ENCODE measurements at places on chromosomes 12 and 14.

- no peak for DNase-seq
These were observed 28.8 kb downstream of the PAX9 start for GRCh38 chr14:36690311-36691040.

DNA sequence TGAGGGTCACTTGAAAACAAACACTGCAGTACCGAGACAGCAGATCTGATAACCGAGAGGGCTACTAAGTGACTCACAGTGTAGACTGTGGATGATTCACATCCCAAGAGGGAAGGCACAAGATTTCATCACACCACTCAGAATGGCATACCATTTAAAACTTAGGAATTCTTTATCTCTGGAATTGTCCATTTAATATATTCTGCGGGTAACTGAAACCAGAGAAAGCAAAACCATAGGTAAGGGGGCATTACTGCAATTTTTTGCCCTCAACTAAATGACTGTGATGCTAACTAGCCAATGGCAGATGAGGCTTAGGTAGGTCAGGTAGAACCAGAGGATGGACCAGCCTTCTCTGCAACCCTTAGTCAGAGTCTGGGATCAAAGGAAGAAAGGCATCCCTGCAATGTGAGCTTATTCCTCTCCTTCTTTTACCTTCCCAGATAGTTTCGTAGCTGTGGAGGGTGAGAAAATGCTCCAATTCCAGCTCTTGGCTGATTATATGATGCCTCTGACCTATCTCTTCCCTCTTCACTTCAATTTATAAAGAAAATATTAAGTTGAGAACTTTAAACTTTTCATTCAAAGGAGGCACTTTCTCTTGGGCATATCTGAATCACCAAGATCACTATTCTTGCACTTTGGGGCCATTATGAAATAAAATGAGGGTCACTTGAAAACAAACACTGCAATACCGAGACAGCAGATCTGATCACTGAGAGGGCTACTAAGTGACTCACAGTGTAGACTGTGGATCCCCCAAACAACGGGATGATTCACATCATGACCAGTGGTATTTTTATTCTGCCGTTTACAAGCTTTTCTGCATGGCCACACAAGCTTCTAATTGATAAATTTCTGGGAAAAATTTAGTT is 6.8 kb downstream of the ART4 start:
- no peak for DNase-seq

- no peak for DNase-seq
These were observed 20.8 kb downstream of the BCAT1 start for GRCh38 chr12:24928131-24928530.

- DNase-seq: no peak
These were observed 136.9 kb downstream of the FUT8 start for GRCh38 chr14:65549429-65549828.

DNA sequence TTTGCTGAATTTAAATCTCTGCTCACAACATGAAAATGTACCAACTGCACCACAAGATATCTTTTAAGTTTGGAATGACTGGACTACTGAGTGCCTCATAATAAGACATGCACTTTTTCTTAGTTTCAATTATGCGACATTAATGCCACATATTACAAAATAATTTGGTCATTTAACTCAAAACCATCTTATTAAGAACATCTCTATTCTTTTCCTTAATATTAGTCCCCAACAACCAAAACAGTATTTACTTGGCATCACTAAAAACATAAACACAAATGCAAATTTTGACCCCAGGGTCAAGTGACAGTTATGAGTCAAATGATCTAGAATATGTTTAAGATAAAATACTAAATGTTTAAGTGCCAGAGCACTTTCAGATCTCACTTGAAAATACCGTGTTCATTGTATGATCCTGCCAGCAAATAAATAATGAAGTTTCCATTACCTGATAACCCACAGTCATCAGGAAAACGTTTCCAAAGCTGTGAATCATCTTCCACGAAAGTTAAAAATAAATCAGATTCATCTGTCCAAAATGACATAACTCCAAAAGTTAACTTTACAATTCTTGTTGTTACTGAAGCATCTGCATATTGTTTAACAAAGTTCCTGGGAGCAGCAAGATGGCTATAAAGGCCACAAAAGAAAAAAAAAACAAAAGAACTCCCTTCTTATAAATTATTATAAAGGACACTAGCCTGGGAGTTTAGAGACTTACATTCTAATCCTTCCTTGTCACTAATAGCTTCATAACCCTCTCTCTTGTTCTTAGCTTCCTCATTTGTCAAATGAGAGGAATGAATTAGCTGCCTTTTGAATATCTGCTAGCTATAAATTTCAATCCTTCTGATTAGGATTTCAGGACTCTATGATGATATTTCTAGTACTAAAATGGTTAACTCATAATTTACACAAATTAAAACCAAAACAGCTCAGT is 30.5 kb upstream of the AP4S1 start:
- no peak for DNase-seq

- DNase-seq: peak; percentile 36
These were observed 58.1 kb upstream of the PCED1B start for GRCh38 chr12:47021298-47021697.

DNA sequence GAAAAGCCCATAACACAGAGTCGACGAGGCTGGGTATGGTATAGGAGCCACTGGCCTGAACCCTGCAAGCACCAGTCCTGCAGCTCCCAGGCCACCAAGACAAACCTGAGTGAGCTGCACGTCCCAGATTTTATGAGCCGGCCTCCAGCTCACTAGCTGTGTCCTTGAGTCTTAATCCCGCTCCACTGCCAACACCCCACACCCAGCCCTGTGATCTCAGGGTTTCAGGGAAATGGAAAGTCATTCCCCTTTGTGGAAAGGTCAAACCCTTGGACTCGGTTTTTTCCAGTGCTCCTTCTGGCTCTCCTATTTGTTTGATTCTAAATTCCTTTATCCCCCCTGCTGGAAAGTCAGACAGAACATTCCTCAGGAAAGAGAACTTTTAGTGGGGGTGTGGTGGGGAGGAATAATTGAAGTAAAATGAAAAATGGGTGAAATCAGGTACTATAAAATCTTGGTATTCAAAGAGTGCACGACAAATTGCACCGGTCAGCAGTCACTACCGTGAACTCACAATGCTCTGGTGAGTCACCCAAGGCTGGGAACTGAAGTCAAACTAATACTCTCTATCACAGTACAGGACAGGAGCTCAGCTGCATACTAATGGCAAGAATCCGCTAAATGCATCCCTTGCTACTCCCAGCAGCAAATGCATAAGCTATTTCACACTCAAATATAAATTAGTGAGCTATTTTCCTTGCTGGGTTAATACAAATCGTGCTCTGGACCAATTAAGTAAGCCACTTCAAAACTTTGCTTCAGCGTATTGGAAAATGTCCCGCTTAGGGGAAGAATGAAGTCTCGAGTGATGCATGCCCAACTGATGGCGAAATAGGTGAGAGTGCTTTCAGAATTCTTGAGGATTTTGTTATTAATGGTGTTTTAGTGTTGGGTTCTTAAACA is 9.0 kb downstream of the PITPNM2 start:
- no peak for DNase-seq

- DNase-seq: no peak
These were observed 298.1 kb downstream of the VRK1 start for GRCh38 chr14:97095269-97095668.

GRCh38 chr14:40345334-40345733 is 913.1 kb upstream of the FBXO33 start:
- no peak for DNase-seq

GRCh38 chr14:92679246-92679645 is 69.2 kb downstream of the LGMN start:
- DNase-seq: no peak

DNA sequence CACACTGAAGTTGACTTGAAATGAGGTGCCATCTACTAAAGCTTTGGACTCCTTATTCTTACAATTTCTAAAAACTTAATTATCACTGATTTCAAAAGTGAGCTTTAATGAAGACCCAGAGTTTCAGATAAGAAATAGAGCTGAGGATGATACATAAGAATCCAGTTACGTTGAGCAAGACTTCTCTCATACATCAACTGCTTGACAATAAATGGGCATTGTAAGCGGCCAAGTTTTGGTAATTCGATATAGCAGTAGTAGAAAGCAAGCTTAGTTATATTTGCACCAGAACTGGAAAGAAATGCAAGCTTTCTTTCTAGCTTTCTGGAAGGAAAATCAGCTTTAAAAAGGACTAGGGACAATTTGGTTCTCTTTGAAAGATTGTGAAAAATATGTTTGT is 1359.6 kb downstream of the FSCB start:
- DNase-seq: no peak

- DNase-seq: no peak
These were observed 76.1 kb upstream of the HECTD1 start for GRCh38 chr14:31283578-31284252.

DNA sequence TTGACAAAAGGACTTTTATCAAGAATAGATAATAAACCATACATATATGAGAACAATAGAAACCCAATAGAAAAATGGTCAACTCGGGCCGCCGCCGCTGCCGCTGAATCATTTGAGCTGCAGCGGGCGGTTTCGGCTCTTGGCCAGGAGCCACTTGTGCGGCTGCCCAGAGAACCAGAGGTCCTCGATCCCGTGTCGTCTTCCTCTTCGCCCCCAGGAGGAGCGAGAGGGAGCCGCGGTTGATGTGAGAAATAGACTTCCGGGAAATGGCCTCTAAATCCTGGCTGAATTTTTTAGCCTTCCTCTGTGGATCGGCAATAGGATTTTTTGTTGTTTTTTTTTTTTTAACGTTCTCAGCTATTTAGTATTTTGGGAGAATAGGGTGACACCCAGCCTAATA is 44.8 kb downstream of the CPSF6 start:
- peak; percentile 65 for DNase-seq

DNA sequence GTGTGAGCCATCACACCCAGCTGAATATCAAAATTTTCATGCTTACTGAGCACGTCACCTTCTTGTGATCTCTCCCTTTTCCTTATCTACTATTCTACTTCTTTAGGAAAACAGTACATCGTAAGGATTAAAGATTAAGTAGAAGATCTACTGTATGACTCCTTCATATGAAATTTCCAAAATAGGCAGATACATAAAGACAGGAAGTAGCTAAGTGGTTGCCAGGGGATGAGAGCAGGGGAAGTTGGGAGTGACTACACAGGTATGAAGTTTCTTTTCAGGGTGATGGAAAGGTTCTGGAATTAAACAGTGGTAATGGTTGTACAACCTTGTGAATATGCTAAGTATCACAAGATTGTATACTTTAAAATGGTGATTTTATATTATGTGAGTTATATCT is 36.5 kb upstream of the CERS5 start:
- no peak for DNase-seq

DNA sequence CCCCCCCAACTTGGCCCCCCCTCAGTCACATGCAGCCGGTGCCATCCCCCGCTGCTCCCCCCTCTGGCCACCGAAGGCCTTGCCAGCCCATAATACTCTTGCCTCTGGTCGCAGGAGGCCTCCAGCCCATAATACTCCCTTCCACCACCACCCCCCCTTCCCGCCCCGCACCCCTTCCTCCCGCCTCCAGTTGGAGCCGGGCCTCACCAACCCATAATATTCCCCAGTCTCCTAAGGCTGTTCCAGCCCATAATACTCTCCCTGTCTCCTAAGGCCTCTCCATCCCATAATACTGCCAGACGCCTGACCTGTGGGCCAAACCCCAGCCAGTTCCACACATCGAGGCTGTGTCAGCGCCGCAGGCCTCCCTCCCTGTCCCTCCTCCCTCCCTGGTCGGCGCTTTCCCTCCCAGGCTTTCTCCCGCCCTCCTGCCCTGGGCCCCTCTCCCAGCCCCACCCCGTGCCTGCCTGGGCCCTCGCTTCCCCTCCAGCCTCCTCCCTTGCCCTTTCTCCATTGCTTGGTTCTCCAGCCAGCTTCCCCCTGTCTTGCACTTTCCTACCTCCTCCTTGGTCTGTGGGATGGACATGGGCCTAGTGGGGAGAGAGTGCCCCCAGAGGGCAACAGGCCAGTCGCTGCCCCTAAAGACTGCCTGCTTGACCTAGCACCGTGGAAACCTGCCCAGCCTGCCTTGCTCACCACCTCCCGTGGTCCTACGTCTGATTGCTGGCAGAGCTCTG is 6.8 kb upstream of the CHD4 start:
- peak; percentile 92 for DNase-seq

- DNase-seq: no peak
These were observed 23.3 kb upstream of the SLC15A5 start for GRCh38 chr12:16300736-16301135.

DNA sequence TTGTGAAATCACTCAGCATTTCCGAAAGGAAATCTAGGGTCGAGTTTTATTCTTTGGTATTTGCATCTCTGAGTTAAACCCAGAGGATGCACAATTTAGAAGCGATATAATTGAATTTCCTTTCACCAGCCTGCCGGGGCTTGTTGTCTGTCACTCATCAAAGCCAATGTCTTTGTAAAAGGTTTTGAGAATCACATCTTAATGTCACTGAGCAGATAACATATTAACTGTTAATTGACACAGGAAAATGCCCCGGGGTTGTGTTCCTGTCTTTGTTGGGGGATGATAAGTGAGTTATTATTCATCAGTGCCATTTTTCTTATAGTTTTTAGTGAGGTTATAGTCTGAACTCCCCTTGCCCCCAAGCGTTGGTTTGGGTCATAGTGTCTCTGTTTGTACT is 73.4 kb downstream of the DUSP6 start:
- DNase-seq: no peak

- no peak for DNase-seq
These were observed 155.9 kb downstream of the SLC41A2 start for GRCh38 chr12:104802208-104802607.

- no peak for DNase-seq
These were observed 17.6 kb downstream of the AVIL start for GRCh38 chr12:57800965-57801364.

- no peak for DNase-seq
These were observed 43.5 kb downstream of the COX16 start for GRCh38 chr14:70315942-70316341.

DNA sequence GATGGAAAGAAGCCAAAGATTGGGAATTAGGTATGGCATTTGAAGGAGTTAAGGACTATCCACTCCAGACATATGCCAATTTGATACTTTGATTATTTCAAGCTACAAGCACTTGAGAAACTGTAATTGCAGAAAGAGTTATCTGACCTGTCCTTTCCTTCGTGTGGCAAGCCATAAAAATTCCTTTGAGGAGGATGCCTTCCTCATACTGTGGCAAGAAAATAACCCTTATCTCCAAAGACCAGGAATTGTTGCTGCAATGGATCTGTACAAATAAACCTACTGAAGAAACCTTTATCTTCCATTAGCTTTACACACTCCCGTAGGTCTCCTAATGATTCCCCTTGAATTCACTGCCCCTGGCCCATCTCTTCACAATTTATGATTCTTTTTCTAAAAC is 165.1 kb upstream of the AMIGO2 start:
- DNase-seq: no peak

DNA sequence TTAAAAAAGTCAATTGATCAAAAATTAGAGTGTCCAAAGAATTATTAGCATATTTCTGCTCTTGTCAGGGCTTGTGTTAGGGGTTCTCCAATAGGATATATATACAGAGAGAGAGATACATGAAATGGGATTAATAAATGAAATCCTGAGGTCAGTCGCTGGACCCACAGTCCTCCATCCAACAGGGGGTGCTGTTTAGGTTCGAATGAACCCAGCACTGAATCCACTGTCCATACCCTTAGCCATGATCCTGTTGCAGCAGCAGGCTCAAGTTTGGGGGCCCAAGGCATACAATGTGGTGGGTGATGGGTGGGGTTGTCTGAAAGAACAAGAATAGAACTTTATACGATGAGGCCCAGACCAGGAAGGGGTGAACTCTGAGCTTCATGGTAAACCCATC is 780 bp upstream of the MYO1H start:
- DNase-seq: no peak
